Caki2 (cell line): ENCODE measurements at places on chromosomes 13 and 19.

GRCh38 chr13:110341445-110342244 is 34.6 kb downstream of the COL4A2 start:
- DNase-seq: no peak

- no peak for DNase-seq
These were observed 2.1 kb downstream of the NECTIN2 start for GRCh38 chr19:44848036-44848811.

- no peak for DNase-seq
These were observed 30.6 kb downstream of the MCF2L start for GRCh38 chr13:112999414-113000177.

GRCh38 chr19:17997969-17998826 is 9.8 kb upstream of the ARRDC2 start:
- DNase-seq: peak; percentile 92

- DNase-seq: no peak
These were observed 3.5 kb downstream of the ELANE start for GRCh38 chr19:855566-856120.

DNA sequence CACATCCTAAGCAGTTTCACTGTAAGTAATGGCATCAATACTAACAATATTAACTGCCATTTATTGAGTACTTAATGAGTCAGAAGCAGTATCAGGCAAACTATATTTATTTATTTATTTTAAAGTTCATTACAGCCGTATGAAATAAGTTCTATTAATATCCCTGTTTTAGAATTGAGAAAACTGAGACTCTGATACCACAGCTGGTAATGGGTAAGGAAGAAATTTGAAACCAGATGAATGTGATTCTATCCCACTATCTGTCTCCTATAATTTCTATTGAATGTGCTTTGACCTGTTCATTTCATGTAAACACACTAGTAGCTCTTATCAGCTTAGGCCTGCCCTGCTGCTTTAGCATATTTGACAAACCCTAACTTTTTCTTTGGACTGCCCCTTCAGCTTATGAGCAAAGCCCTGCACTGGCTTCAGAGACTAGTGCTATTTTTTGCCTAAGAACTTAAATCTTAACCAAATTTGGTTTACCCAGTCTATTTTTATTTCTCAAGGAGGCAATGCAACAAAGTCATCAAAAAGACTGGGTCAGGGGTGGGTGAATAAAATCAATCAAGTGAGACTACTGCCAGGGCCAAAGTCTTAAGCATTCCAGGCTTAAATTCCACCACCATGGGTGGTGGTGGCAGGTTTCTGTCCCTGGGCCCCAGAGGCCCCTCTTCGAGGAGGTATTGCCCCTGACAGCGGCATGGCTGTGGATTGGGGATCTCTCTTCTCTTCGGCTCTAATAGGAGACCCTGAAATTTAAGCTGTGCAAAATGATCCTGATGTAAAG is 143.4 kb downstream of the DLEU7 start:
- no peak for DNase-seq

- DNase-seq: no peak
These were observed at the start of gene F7 for GRCh38 chr13:113105032-113105920. Gene F7, plus strand, starts transcription at chr13:113105791. Its CDS starts 51 bp downstream, at chr13:113105842.

GRCh38 chr13:70890289-70890688 is 782.0 kb upstream of the KLHL1 start:
- DNase-seq: no peak

DNA sequence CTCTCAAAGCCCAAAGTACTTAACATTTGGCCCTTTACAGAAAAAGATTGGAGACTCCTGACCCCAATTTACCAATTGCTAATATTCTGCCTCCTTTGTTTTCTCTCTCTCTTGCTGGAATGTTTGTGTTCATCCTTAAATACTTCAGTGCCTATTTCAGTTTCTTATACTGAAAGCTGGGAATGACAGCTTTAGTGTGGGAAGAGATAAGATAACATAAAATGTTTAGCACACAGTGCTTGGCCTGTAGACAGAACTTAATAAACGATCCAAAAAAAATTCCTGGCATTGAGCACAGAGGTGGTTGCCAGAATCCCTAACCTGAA is 3.0 kb upstream of the PLEKHF1 start:
- no peak for DNase-seq

GRCh38 chr13:95216182-95216581 is 85.1 kb downstream of the ABCC4 start:
- DNase-seq: no peak

- no peak for DNase-seq
These were observed 8.0 kb downstream of the C19orf25 start for GRCh38 chr19:1471010-1471514.
